T-helper 17 cell (primary cell): ENCODE measurements at places on chromosomes 7 and 10. TPM values are rescaled to one million over a fixed set of nuclear protein-coding genes. Genes with fewer than 3 reads are reported as not detected.

- DNase-seq, result no peak
Observed at GRCh38 chr7:31687024-31687748, at the start of gene PPP1R17. Gene PPP1R17 (plus strand): TSS chr7:31687215. CDS start chr7:31692442, 5,227 bp downstream.

- no peak for DNase-seq
Observed at GRCh38 chr7:54757711-54758110, 1.3 kb downstream of the SEC61G start.

DNA sequence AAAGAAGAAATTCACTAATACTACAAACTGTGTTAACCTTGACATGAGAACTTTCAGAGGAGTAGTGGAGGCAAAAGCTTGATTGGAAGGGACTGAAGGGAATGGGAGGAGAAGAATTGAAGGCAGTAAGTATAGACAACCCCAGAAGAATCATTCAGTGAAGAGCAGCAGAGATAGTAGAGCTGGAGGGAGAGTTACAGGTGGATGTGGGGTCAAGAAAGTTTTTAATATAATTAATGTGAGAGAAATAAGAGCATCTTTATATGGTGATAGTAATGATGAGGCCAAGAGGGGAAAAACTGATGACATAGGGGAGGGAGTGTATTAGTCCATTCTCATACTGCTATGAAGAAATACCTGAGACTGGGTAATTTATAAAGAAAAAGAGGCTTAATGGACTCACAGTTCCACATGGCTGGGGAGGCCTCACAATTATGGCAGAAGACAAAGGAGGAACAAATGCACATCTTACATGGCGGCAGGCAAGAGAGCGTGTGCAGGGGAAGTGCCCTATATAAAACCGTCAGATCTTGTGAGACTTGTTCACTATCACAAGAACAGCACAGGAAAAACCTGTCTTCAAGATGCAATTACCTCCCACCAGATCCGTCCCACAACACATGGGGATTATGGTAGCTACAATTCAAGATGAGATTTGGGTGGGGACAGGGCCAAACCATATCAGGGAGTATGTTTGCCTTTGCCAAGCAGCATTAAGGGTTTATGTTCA lies 88.3 kb upstream of the PIK3CG start:
- no peak for DNase-seq

DNA sequence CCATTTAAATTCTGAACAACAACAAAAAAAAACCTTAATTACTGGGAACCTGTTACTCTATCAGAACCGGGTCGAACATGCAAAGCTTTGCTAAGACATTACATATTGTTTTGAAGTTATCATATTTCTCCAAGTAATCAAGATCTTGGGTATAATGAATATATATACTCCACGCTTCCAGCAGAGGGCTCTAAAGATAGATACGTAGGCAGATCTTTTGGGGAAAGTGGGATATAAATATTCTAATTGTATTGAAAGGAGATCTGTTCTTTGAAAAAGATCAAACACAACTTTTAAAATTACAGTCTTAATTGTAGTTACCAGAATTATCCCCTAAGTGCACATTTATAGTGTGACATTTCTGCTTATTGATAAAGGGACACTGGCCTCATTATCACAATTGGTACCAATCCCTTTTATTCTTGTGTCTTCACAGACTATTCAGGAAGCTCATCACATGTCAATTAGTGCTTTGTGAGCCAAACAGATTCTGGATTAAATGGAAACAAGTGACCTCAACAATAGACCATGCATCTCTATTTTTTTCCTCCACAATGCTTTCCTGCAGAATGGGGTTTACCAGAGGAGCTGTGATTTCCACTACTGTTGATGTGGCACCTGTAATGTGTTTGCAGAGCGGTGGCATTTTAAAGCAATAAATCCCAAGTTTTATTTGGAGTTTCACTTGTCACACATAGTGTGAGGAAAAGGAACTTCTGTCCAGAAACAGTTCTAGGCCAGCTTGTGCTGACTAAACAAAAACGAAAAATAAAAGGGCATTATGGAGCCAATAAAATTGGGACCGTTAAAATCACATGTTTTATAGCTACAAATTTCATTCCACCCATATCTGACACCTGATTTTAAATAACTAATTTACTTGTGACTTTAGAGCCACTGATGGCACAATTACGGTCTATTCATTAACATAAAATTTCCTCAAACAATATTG lies 122.4 kb downstream of the CTTNBP2 start:
- no peak for DNase-seq

GRCh38 chr10:101959346-101959916 lies 96.5 kb downstream of the ARMH3 start:
- no peak for DNase-seq

GRCh38 chr7:4286351-4286750 lies 395.7 kb upstream of the FOXK1 start:
- no peak for DNase-seq

DNA sequence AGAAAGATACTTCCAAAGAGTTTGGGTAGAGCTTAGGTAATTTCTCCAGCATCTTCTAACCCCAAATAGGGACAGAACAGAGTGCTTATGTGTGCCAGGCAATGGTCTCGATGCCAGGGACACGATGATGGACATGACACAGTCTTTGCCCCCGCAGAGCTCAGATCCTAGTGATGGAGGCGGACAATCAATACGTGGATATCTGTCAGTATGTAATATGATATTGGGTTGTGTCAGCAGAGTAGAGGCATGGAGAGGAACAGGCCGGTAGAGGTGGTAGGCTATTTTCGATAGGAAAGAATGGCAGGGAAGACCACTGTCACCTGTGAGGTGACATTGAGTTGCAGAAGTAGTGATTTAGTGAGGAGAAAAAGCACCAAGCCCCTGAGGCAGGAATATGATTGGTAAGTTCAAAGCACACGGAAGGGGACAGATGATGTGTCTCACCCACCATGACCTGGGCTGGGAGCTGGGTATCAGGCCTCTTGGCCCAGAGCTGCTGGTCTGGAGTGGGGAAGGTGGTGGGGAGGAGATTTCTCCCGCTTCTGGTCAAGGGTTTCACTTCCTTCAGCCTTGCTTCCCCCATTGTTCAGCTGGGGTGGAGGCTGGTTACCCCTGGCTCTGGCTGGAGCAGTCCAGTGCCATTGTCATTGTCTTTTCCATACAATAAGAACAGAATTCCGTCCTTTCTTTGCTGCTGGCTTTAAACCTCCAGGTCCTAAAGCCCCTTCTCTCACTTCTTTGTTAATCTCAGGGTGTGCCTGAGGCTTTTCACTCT lies 36.0 kb upstream of the SRGN start:
- DNase-seq, result no peak

The SH2D4B gene
- 0.30 TPM for total RNA-seq

DNA sequence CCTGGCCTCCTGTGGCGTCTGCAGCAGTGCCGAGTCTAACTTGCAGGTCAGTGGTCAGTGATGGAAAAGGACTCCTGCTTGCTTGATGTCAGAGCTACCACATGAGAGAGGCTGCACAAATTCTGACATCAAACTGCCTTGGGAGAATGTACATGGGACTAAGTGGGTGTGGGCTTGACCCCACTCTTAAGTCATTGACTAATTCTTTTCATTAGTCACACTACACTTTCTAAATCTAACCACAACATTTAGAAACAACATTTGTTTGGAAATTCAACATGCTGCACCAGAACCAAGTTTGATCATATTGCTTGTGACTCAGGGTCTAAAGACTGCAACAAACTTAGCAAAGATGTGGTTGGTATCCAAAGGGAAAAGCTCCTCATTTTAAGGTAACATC lies 24.4 kb upstream of the CDC14C start:
- DNase-seq, result no peak

GRCh38 chr7:77830649-77831355 lies 32.2 kb downstream of the PHTF2 start:
- no peak for DNase-seq

The CPXM2 gene
- 0.18 TPM for total RNA-seq

DNA sequence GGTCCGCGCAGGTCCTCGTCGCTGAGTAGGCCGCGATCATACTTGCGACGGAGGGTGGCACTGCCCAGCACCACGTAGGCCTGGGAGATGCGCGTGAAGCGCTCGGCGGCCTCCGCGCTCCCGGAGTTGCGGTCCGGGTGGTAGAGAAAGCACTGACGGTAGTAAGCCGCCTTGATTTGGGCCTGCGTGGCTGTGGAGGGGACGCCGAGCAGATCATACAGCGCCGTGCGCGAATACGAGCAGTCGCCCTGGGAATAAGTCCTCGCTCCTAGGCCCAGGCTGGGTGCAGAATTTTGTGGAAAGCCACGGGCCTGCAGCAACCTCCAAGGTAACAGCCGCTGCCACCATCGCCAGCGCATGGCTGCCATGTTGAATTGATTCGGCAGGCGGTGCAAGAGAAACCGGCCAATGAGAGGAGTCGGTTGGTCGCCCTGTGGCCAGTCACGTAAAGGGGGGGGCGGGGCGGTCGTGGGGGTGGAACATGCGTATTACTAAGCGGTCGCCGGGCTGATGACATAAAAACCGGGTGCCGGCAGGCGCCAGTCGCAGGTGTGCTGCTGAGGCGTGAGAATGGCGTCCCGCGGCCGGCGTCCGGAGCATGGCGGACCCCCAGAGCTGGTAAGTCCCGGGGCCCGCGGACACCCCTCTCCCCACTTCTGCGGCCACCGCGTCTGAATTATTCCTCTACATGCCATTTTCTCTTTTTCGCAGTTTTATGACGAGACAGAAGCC lies at the start of the genes BUD23 and DNAJC30:
BUD23 (plus strand) TSS at position 542 of the 732 bp plus-strand sequence; CDS start at position 571, 29 bp downstream.
DNAJC30 (minus strand) TSS at position 398 of the 732 bp plus-strand sequence; CDS start at position 368, 30 bp downstream.
- DNase-seq, result peak; percentile 82

The SLC26A5 gene
- total RNA-seq, result not detected

- DNase-seq, result peak; percentile 44
Observed at GRCh38 chr7:157568770-157569584, 232.2 kb downstream of the DNAJB6 start.

DNA sequence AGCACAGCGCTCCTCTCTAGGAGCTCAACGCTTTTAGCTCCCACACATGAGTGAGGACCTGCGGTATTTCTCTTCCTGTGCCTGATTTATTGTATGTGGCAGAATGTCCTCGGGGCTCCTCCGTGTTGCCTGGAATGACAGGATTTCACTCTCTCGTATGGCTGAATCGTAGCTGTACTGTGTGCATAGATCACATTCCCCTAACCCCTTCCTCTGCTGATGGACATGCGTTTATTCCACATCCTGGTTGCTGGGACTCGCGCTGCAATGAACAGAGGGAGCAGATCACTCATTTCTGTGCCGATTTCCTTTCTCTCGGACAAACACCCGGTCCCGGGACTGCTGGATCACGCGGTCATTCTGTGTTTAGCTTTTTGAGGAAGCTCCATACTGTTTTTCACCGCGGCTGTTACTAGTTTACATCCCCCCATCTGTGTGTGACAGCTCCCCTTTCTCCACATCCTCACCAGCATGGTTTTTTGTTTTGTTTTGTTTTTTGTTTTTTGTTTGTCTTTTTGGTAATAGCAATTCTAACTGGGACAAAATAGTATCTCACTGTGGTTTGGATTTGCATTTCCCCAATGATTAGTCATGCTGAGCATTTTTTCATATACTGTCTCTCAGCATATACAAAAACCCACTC lies 76.3 kb downstream of the FOXL3 start:
- DNase-seq, result no peak

DNA sequence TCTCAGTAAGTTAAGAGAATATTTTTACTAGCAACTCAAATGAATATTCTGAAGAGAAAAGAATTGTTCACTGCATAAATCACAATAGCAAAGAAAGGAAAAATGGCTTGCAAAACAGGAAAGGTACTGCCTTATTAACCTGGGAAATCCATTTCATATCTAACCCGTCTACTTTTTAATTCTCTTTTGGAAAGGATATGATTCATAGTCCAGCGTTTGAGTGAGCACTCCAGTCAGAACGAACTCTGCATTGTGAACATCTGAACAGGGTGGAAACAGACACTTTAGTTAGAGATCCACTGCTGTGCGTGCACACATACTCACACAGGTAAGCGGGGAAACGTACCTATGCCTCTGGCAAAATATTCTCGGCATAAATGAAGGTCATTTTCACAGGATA lies 56.8 kb downstream of the PAXIP1 start:
- DNase-seq, result no peak
